Stimulated activated naive CD8-positive, alpha-beta T cell treated with anti-CD3 and anti-CD28 coated beads, Interleukin-15, Interleukin-2, amounts not matched to agents 100 U/mL and 50 U/mL, for 24 hours (primary cell): ENCODE measurements at places on chromosomes 7 and 10.

GRCh38 chr10:61890430-61890829, 11.1 kb upstream of the ARID5B start:
- DNase-seq, result no peak

- no peak for DNase-seq
These were observed 146.7 kb downstream of the CXCL12 start for GRCh38 chr10:44238212-44238611.

- DNase-seq, result no peak
These were observed 68.8 kb upstream of the KIF5B start for GRCh38 chr10:32125023-32125422.

DNA sequence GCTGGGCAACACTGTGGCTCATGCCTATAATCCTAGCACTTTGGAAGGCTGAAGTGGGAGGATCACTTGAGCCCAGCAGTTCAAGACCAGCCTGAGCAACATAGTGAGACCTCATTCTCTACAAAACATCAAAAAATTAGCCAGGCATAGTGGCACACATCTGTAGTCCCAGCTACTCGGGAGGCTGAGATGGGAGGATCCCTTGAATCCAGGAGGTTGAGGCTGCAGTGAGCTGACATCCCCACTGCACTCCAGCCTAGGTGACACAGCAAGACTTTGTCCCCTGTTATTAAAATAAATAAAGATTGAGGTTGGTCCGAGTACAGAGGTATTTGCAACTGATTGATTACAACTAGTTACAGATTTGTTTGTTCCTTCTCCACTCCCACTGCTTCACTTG, 44.1 kb downstream of the SKIDA1 start:
- no peak for DNase-seq

- no peak for DNase-seq
These were observed 156.4 kb upstream of the PCBD1 start for GRCh38 chr10:71044720-71045119.

DNA sequence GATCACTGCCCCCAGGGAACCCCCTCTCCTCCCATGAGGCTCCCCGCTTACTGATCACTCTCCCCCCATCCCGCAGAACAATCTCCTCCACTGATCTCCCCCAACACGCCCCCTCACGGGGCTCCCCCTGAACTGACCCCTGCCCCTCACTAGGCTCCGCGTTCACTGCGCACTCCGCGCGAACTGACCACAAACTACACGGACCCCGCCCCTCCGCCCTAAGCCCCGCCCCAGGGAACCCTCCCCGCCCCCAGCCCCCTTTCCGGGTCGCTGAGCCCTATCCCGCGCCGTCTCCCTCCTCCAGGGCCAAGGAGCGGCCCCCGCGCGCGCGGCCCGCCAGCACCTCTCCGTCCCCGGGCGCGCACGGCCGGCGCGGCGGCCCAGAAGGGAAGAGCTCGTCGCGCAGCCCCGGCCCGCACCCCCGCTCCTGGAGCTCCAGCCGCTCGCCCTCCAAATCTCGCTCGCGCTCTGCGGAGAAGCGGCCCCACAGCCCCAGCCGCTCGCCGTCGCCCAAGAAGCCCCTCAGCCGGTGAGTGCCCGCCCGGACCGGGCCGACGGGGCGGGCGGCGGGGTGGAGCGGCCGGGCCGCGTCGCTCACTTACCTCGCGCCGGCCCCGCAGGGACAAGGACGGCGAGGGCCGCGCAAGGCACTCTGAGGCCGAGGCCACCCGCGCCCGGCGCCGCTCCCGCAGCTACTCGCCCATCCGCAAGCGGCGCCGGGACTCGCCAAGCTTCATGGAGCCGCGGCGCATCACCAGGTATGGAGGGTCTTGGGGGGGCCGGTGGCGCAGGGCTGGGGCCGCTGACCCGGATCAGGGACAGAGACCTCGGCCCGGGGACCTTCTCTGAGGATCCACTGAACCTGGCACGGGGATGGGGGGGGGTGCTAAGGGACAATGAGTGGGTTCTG, 19.9 kb upstream of the HSPB1 start:
- DNase-seq, result no peak

DNA sequence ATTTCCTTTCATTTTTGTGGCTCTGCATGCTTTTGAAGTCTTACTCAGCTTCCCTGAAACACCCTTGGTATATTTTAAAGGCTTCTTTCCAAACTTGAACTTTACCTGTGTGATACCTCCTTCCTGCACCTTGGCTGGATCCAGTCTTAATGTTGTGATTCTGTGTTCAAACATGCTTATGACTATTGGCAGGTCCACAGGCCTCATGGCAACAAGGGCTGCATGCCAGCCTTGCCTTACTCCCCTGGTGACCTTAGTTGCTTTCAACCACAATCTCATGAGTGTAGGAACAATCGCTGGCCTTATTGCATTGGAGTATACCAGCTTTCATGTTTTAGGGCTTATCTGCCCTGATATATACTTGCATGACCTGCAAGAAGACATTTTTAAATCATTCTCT, 238.7 kb downstream of the KIF20B start:
- DNase-seq, result no peak

DNA sequence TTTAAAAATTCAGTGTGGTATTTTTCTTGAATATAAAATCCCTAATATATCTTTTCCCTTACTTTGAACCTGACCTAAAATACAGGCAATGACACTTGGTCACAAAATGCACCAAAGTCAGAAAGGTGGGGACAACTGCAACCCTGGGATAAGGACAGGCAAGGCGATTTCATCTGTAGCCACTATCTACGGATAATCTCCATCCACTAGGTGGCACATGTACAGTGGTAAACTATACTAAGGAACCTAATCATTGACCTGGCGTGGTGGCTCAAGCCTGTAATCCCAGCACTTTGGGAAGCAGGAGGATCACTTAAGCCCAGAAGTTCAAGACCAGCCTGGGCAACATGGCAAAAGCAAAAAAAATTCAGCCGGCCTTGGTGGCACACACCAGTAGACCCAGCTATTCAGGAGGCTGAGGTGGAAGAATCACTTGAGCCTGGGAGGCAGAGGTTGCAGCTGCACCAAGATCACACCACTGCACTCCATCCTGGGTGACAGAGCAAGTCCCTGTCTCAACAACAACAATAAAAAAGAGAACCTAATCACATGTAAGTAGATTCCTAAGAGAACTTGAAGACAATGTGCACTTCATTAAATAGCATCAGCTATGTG, 98.9 kb downstream of the KMT2C start:
- peak; percentile 13 for DNase-seq

DNA sequence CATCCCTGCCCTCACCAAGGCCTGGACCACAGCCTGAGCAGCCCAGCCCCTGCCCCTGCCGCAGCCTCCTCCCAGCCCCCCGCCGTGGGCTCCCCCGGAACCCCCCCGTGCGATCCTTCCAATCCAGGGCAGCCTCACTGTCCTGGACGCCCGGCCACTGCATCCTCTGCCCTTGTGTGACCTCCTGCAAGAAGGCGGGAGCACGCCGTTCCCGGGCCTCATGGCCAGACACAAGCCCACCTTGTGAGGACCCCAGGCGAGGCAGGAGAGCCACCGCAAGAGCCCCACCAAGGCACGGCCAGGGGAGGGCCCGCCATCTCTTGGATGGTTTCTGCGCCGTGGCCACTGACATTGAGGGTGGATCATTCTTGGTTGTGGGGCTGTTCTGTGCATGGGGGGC, 7.8 kb upstream of the LFNG start:
- DNase-seq, result no peak

- no peak for DNase-seq
These were observed 8.1 kb downstream of the CRYGN start for GRCh38 chr7:151431768-151432311.

DNA sequence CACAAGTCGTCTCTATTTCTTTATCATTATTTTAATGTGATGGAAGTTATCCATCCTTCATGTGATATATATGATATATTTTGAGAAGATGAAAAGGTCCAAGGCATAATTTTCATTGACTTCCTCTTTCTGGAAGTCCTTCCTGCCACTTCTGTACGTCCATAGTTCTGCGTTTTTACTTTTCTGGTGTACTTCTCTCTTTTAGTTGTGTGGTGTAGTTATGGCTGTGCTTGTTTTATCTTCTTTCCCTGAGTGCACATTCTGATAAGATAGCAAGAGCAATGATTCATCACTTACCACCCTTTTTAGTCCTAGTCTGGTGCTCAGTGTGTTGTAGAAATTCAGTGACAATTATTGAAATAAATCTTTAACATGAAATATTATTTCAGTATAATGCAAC, 231.3 kb upstream of the FERD3L start:
- no peak for DNase-seq

DNA sequence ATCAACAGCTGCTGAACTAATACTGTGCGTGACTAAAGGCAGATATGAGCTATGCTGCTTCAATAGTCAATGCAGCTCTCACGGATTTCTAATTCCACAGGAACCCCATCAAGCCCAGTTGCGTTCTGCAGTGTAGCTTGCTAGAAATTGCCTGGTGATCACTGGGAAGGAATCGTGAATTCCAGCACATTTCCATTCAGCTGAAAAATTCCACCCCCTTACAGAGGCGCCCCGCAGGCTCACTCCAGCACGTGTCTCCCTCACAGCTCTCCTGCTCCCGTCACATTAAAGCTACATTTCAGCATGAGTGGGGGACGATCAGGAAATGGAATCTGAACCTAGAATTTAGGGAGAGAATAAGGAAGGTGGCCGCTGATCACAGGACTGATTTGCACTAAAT, 534.8 kb downstream of the TCERG1L start:
- no peak for DNase-seq

DNA sequence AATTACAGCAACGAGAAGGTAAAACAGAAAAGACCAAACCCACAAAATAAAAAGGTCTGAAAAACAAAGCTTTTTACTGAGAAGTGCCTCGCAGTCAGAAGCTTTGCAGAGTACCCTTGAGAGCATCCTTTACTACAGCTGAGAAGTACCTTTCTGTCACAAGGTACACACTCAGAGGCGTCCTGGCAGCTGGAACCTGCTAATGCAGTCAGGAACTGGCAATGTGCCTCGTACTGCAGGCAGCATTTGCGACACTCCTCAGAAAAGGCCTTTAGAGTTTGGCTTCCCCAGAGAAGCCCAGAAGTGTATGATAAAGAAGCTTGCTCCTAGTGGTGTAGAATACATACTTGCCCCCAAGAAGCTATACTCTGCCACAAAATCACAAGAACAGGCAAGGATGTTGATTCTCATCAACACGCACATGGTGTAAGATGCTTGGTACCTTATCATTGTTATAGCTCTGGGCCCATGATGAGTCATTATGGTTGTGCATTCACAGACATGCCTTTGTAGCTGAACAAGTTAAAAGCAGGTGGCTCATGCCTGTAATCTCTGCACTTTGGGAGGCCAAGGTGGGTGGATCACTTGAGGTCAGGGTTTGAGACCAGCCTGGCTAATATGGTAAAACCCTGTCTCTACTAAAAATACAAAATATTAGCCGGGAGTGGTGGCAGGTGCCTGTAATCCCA, 2.0 kb upstream of the GTPBP4 start:
- DNase-seq, result no peak

GRCh38 chr10:46523962-46524471, 32.4 kb downstream of the GPRIN2 start:
- peak; percentile 3 for DNase-seq

GRCh38 chr10:98292971-98293370, 25.0 kb upstream of the LOXL4 start:
- no peak for DNase-seq

- peak; percentile 19 for DNase-seq
These were observed at the start of gene GPR85 for GRCh38 chr7:113086431-113086888. Gene GPR85, minus strand, starts transcription at chr7:113086827. Its CDS starts 2,106 bp downstream, at chr7:113084721.

DNA sequence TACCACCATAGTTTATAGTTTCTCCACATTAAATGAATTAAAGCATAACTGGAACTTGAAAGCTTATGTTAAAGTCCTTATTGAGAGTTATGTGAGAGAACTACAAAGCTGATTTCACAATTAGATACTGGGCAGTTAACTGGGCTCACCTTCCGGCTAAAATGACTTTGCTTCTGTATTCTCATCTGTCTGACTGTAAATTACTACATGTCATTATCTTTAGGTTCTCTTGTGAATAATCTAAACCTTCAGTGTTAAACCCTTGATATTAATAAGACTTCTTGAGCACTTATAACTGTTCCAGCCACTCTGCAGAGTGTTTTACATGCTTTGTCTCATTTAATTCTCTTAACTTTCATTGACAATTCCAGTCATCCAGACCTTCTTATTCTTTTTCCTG, 3.9 kb downstream of the KLHL7 start:
- DNase-seq, result no peak
